ENCODE measurements at places on chromosomes 4 and X.

- peak; percentile 30 for DNase-seq
Measured at GRCh38 chr4:36320117-36320896, 38.9 kb downstream of the DTHD1 start.

- no peak for DNase-seq
Measured at GRCh38 chrX:68868902-68869800, 40.3 kb downstream of the EFNB1 start.

GRCh38 chrX:13074297-13075262, 30.2 kb upstream of the FAM9C start:
- no peak for DNase-seq

DNA sequence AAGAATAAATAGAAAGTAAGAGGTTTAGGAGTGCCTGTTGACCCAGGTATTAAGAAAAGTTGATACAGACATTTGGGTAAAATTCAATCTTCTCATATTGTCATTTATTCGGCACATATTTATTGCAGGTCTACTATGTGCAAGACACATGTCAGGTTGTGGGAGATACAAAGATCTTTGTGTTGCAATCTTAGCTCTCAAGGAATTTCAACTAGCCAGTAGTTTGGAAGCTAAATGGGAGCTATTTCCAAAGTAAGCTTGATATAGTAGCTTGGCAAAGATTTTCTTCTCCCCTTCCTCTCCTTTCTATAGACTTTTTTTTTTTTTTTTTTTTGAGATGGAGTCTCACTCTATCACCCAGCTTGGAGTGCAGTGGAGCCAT, 122.9 kb downstream of the SYNPO2 start:
- DNase-seq = no peak

GRCh38 chrX:19403696-19404095, 60.0 kb downstream of the PDHA1 start:
- no peak for DNase-seq

DNA sequence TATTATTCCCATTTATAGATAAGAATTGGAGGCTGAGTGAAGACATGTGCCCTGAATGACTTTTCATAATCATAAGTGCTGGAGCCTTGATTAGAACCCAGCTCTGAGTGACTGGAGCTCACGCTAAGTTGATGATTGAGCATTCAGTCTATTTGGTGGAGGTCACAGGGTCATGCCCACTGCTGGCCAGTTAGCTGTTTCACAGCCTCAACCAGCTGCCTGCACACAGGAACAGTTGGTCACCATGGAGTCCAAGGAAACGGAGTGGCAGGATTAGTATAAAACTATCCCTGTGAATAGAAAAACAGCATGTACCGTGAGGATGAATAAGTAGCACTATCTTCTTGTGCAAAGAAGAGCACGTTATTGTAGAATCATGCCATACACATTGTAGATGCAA, 1.0 kb upstream of the C4orf54 start:
- DNase-seq = no peak

GRCh38 chr4:127698789-127699200, 31.4 kb upstream of the SLC25A31 start:
- DNase-seq = no peak

- no peak for DNase-seq
Measured at GRCh38 chr4:86825511-86825910, 23.7 kb downstream of the SLC10A6 start.

- no peak for DNase-seq
Measured at GRCh38 chrX:49919617-49920016, 2.8 kb upstream of the CLCN5 start.

DNA sequence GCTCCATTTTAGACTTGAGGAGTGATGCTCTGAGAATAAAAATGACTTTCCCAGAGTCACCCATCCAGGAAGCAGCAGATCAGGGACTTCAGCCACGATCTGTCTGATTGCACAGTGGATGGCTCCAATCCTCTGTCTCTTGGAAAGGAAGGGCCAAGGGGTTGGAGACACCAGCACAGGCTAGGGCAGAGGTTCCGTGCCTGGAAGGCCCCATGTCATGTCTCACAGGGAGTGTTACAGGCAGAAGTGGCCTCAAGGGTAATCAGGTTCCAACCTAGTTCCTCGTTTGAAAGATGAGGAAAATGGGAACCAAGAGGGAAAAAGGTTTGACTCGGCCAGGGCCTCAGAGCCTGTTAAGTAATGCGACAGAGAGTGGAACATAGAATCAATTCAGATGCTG, 160.0 kb downstream of the EFNB1 start:
- DNase-seq = no peak

- DNase-seq = no peak
Measured at GRCh38 chr4:139017861-139018260, 2.3 kb downstream of the NOCT start.

DNA sequence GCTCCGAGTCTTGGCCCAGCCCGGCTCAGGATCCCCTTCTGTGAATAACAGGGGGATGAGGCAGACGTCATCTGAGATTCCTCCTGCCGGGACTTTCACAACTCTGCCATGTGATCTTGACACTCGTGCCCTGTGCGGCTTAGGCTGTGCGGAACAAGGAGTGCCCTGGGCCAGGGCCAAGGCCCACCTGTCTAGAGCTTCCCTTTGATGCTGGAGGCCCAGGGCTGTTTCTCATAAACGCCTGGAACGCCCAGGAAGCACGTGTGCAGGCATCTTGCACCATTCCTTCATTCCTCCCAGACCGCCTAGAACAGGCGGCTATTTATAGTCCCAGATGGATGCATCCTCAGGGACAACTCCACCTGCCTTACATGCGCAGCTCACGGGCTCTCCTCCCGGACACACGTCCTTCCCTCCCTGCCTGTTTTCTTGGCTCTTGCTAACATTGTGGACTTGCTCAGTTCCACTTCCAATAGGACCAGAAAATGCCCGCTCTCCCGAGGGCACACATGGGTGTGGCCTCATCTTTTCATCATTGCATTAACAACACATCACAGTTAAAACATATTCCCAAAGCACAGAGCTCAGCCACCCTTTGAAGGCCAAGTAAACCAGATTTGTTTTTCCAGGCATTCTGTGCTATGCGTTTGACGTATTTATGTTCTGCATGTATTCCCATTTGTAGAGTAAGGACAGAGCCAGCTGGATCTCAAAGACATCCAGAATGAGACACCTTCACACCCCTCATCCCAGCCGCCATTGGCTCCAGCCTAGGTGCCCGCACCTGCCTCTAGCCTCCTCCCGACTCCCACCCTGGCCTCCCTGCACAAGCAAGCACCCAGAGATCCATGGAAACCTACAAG, 57.2 kb downstream of the ABLIM2 start:
- DNase-seq = no peak

DNA sequence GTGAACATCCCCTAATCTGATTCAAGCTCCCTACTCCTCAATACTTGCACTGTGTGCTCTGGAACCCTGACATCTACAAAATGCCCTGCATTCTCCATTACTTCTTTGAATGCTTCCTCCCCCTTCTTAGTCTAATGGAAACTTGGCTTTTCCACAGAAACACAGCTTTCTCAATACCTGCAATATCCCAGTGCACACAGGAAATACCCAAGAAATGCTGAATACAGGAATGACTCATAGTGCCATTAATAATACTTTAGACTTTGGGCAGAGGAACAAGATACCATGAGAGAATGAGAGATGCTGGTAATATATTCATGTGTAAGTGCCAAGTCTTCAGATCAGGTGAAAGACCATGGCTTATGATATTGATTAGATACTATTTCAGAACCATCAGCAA, 5.6 kb downstream of the QRFPR start:
- no peak for DNase-seq

GRCh38 chr4:114857831-114858230, 255.6 kb downstream of the NDST4 start:
- DNase-seq = no peak

- DNase-seq = no peak
Measured at GRCh38 chr4:47106561-47106960, 75.2 kb downstream of the GABRB1 start.

DNA sequence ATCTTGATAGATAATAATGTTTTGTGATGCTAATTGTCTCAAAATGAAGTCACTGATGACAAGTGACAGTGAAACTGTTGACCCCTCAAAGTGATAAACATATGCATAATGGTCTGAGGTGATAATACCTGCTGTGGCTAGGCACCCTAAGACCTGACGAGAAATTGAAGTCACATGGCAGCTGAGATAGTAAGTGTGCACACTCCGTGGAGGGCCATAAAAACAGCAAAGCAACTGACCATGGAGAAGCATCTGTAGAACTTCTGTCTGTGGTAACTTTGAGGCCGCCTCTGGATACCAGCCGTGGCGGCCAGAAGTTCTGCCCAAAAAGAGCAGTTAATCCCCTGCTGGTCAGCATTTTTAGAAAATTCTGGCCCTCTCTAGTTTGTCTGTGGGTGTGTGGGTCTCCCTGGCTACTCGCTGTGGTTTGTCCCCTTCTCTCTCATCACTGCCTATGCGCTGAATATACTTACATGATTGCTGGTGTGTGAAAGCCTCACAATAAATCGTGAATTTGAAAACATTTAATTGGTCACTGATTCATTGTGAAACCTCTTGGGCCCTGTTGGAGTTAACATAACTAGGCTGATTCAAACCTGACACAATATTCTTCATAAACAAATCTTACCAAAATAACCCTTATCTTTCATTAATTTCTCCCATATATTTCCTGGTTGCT, 50.6 kb downstream of the CCDC149 start:
- no peak for DNase-seq

GRCh38 chr4:3077796-3078195, 3.3 kb downstream of the HTT start:
- no peak for DNase-seq

GRCh38 chr4:111631215-111631999, 513.8 kb upstream of the FAM241A start:
- no peak for DNase-seq

- DNase-seq = no peak
Measured at GRCh38 chrX:105136786-105137185, 83.7 kb downstream of the TEX13A start.

- no peak for DNase-seq
Measured at GRCh38 chr4:174714393-174715211, 114.4 kb downstream of the GLRA3 start.

DNA sequence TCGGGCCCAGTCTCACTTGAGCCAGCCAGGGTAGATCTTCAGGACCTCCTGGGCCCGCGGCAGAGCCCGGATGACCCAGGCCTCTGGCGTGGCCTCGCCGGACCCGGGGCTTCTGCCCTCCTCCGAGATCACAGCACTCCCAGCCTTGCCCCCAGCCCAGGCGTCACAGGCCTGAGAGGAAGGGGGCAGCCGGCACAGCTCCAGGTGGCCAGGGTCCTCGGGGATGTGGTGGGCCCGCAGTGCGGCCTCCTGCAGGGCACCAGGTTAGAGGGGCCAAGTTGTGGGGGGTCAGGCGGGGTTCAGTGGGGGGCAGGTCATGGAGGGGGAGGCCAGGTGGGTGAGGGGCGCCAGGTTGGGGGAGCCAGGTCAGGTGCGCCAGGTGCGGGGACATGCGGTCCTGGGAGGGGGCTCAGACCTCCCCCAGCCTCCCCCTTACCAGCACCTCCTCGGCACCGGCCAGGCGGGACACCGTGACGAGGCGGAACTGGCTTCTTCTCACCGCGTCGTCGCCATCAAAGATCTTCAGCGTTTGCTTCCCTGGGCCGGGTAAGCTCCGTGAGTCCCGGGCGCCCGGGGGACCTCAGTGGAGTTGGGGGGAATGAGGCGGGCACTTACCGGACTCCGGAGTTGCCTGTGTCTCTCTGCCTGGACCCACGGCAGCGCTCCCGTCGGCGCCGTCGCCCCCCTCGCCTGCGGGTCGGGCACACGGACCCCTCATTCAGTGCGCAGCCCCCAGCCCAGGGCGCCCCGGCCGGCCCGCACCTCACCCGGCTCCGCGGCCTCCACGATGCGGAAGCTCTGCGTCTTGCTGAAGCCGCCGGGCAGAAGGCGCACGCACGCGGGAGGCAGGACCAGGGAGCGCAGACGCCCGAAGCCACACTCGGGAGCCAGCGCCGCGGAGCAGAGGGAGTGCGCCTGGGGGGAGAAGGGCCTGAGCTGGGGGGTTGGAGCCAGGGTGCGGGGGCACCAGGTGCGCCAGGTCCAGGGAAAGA, 6.0 kb downstream of the DGKQ start:
- DNase-seq = no peak

DNA sequence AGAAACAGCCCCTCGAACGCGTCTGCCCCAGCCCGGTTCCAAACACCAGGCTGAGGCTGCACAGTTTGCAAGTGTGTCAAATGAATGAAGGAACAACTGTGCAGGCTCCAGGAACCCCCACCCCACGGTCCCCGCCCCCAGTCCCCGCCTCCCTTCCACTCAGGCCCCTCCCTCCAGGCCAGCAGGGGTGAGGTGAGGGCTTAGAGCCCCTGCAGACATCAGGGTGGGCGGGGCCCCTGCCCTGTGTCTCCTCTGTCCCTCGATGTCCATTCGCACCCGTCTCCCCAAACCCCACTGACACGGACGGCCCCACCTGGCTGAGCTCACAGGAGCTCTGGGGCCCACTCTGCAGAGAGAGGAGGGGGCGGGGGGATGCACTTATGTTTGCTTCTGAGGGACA, 28.5 kb downstream of the TACC3 start:
- no peak for DNase-seq

- no peak for DNase-seq
Measured at GRCh38 chr4:78691334-78691754, 84.8 kb upstream of the BMP2K start.

- DNase-seq = peak; percentile 6
Measured at GRCh38 chr4:135050086-135050717, 848.6 kb upstream of the PABPC4L start.

DNA sequence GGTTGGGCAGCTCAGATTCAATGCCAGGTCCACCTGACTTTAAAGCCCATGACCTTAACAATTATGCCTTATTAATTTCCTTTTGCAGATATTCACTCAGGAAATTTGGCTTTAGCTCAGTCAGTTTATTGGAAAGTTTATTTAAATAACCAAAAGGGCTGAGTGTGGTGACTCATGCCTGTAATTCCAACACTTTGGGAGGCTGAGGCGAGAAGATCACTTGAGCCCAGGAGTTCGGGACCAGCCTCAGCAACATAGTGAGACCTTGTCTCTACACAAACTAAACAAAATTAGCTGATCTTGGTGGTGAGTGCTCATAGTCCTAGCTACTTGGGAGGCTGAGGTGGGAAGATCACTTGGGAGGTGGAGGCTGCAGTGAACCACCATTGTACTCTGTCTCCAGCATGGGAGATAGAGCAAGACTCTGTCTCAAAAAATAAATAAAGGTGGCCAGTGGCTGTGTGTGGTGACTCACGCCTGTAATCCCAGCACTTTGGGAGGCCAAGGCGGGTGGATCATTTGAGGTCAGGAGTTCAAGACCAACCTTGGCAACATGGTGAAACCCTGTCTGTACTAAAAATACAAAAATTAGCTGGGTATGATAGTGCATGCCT, 43.3 kb downstream of the RHOH start:
- no peak for DNase-seq

DNA sequence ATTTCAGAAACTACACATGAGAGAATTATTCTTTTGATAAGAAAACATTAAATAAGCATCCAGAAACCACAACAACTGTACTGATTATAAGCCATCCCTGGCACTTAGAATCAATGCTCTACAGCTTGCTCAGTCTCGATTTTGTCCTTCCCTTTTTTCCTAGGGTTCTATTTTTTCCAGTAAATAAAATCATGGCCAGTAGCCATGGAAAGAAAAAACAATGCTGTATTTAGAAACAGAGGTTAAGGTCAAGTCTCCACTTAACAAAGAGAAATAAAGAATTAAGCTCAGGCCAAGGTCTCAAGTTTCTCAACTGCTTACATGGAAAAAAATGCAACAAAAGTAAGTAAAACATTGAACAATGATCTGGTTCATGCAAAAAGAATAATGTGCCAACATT, 38.7 kb upstream of the GRID2 start:
- no peak for DNase-seq

All from NCI-H446 treated with DMSO at 0.1 percent for 48 hours (cell line).